Stimulated activated CD8-positive, alpha-beta memory T cell treated with anti-CD3 and anti-CD28 coated beads, Interleukin-2, amount 100 ng/mL, for 1 hour (primary cell): ENCODE measurements at places on chromosomes 12 and 14.

GRCh38 chr14:60222820-60223219, 26.2 kb upstream of the PPM1A start:
- DNase-seq, result no peak

- no peak for DNase-seq
These were observed 20.3 kb downstream of the ANGEL1 start for GRCh38 chr14:76792422-76792821.

DNA sequence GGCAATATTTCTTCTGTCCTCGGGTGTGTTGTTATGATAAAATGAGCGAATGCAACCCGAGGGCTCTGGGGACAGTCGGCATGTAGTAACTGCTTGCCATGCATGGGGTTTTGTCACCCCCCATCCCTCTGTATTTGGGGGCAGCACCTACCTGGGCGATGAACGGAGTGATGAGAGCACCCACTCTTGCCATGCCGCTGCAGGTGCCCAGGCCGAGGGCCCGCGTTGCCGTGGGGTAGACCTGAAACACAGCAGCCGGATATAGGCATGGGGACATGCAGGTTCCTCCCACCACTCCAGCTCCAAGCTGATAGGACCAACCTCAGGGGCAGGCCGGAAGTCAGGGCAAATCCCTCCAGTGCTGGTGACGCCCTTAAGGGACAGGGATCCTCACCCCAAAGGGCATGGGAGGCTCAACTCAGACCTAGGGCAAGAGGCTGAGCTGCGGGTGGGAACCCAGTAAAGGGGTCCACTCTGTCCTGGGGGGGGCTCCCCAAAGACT, 35.8 kb downstream of the DAO start:
- DNase-seq, result no peak

GRCh38 chr14:62692490-62693106, 352.7 kb downstream of the KCNH5 start:
- DNase-seq, result no peak

DNA sequence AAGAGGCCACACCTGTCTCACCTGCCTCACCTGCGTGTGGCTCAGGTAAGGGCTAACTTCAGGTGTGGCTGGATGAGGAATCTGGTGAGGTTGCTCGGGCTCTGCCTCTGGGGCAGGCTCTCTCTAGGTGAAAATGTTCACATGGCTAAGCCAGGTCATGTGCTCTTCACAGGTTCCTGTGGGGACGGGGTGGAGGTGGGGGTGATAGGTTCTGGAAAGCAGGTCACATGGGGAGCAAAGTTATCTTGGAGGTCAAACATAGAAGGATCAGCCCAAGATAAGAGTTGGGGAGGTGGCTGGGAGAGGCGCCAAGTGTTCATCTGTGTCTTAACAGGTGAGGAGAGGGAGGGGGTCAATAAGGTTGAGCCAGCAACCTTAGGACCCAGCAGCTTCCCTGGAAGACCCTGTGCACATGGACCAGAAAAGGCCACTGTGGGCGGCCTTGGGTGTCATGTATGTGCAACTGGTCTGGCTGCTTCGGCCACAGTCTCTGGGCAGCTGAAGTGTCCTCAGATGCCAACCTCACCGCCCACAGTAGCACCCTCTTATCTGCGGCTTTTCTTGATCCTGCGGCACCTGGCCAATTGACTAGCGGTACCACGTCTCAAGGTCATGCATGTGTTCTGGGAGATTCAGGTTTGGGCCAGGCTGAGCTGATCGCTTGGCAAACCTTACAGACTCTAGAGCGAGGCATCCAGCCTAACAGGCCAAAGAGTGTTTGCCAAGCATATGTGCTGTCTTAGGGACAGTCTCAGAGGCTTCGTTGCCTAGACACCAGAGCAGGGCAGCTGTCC, 60.5 kb downstream of the CACNA1C start:
- DNase-seq, result no peak

- no peak for DNase-seq
These were observed 1.6 kb upstream of the MANSC4 start for GRCh38 chr12:27781680-27782079.

DNA sequence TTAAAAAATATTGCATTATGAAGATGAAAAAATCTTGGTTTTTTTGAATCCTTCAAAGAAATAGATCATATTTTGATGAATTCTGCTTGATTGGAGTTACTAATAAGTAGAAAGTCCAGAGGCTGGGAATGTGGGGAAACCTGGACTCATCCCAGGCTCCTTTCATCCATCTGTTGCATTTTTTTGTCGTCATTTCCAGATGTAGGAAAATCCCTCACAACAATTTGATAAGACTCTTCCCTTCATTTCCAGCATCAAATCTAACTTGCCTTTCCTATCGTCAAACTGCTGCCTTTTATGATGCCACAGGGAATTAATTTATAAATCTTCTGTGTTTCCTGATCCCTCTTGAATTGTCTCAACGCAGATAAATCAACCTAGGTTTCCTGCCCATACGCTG, 211.6 kb downstream of the FBXL14 start:
- DNase-seq, result no peak

GRCh38 chr12:110658878-110659277, 30.0 kb downstream of the HVCN1 start:
- DNase-seq, result no peak

GRCh38 chr12:52720365-52720886, 17.1 kb upstream of the KRT77 start:
- no peak for DNase-seq
